PC-3 (cell line): ENCODE measurements at places on chromosomes 3 and 15. TPM values are rescaled to one million over a fixed set of nuclear protein-coding genes. Genes with fewer than 3 reads are reported as not detected.

GRCh38 chr3:13239467-13239760 lies 166.2 kb upstream of the IQSEC1 start:
- DNase-seq: no peak
- H3K27ac ChIP-seq: no peak overlapping the region

GRCh38 chr3:114394551-114394950 lies 100.7 kb downstream of the TIGIT start:
- no peaks in the 10 kb centered on the region for H3K4me1 ChIP-seq
- no peak overlapping the region for H3K4me3 ChIP-seq
- DNase-seq: no peak
- no peaks in the 10 kb centered on the region; the same call in 1 of the 2 replicates for H3K27me3 ChIP-seq
- H3K27ac ChIP-seq: no peak overlapping the region

- no peak overlapping the region for H3K4me3 ChIP-seq
- no peak for DNase-seq
- peaks cover 61% of the 10 kb centered on the region for H3K27me3 ChIP-seq
- H3K27ac ChIP-seq: no peak overlapping the region
Measured at GRCh38 chr15:93219859-93220420, 130.9 kb upstream of the RGMA start.

DNA sequence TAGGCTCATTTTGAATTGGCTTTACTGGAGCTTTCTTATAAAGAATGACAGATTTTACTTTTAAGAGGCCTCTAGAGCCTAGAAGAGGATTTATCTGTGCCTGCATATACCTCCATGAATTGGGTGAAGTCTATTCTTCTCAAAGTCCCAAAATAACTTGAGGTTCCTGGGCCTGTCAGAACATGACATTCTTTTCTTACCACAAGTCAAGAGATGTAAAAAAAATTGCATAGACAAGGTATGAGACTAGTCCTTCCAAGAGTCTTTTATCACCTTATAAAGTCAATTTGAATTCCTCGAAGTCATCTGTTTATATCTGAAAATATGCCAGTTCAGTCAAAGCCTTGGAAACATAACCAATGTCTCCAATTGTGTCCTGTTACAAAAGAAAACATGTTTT lies 17.2 kb upstream of the CD200 start:
- H3K4me1 ChIP-seq: no peaks in the 10 kb centered on the region
- no peaks in the 10 kb centered on the region for H3K36me3 ChIP-seq
- no peak overlapping the region for H3K27ac ChIP-seq
- no peak for DNase-seq
- no peak overlapping the region for H3K4me3 ChIP-seq

DNA sequence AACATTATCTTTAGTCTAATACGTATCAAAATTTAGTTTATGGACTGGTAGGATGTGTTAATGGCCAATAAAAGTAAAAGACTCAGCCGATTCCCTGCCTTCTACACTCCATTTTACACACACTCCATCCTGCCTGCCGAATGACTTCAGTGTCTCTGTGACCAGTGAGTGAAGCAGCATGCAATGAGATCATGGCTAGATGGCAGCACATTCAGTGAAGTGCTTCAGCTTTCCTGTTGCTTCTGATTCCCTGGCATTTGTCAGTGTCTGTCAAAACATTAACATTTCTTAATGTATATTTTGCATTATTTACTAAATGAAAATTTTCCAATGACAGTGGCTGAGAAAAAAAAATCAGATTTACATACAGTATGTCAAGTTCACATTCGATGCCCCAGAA lies 412.0 kb downstream of the FHIT start:
- no peak overlapping the region for H3K27ac ChIP-seq
- DNase-seq: peak; percentile 15
- peaks cover 14% of the 10 kb centered on the region for H3K4me1 ChIP-seq
- no peaks in the 10 kb centered on the region for H3K36me3 ChIP-seq
- H3K4me3 ChIP-seq: no peak overlapping the region
- no peaks in the 10 kb centered on the region for H3K27me3 ChIP-seq

GRCh38 chr15:29130951-29131839 lies 138.4 kb downstream of the NSMCE3 start:
- no peaks in the 10 kb centered on the region for H3K27me3 ChIP-seq
- no peaks in the 10 kb centered on the region for H3K36me3 ChIP-seq
- no peak overlapping the region for H3K27ac ChIP-seq
- H3K4me3 ChIP-seq: no peak overlapping the region
- DNase-seq: no peak
- H3K4me1 ChIP-seq: no peaks in the 10 kb centered on the region

- H3K36me3 ChIP-seq: no peaks in the 10 kb centered on the region
- H3K4me3 ChIP-seq: no peak overlapping the region
- H3K4me1 ChIP-seq: no peaks in the 10 kb centered on the region
- H3K27ac ChIP-seq: no peak overlapping the region
Measured at GRCh38 chr3:29976871-29977270, 629.5 kb upstream of the TGFBR2 start.

GRCh38 chr15:65326818-65327217 lies 22.3 kb downstream of the RNU5B-1 start:
- H3K4me1 ChIP-seq: no peaks in the 10 kb centered on the region
- H3K36me3 ChIP-seq: no peaks in the 10 kb centered on the region
- no peak overlapping the region for H3K27ac ChIP-seq
- no peak for DNase-seq
- H3K27me3 ChIP-seq: no peaks in the 10 kb centered on the region

DNA sequence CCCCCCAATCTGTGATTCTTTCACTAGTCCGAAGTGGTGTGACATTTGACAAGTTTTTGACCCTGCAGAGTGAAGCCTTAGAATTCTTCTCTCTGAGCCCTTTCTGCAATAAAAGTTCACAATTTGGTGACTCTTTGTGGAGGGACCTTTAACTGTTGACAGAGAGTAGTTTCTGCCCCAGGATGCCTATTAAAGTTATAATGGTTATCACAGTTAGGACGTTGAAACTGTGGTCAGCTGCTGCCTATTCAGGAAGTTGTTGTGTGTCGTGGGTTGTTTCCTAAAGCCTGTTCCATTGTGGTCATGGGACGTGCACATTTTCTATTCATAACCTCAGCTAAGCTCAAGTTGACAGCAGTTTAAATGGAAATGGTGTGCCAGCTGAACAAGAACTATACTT lies 274.5 kb downstream of the NEK10 start:
- no peak overlapping the region for H3K4me3 ChIP-seq
- no peaks in the 10 kb centered on the region for H3K27me3 ChIP-seq
- no peak overlapping the region for H3K27ac ChIP-seq

- no peaks in the 10 kb centered on the region for H3K36me3 ChIP-seq
- DNase-seq: no peak
- H3K27me3 ChIP-seq: no peaks in the 10 kb centered on the region
Measured at GRCh38 chr3:94873751-94874150, 810.9 kb downstream of the NSUN3 start.

- H3K36me3 ChIP-seq: no peaks in the 10 kb centered on the region
- H3K4me3 ChIP-seq: no peak overlapping the region
- H3K27me3 ChIP-seq: no peaks in the 10 kb centered on the region
- DNase-seq: peak; percentile 95
- peaks cover 47% of the 10 kb centered on the region for H3K4me1 ChIP-seq
Measured at GRCh38 chr3:193780810-193781478, 187.9 kb downstream of the OPA1 start.

- no peak overlapping the region for H3K27ac ChIP-seq
- DNase-seq: no peak
- H3K4me1 ChIP-seq: no peaks in the 10 kb centered on the region
- H3K4me3 ChIP-seq: no peak overlapping the region
Measured at GRCh38 chr3:189121092-189121491, 50.7 kb upstream of the TPRG1 start.

- H3K27ac ChIP-seq: no peak overlapping the region
- peaks cover 13% of the 10 kb centered on the region for H3K4me1 ChIP-seq
- H3K36me3 ChIP-seq: no peaks in the 10 kb centered on the region
- H3K4me3 ChIP-seq: no peak overlapping the region
- DNase-seq: no peak
Measured at GRCh38 chr15:78796510-78796909, 14.8 kb downstream of the ADAMTS7 start.

DNA sequence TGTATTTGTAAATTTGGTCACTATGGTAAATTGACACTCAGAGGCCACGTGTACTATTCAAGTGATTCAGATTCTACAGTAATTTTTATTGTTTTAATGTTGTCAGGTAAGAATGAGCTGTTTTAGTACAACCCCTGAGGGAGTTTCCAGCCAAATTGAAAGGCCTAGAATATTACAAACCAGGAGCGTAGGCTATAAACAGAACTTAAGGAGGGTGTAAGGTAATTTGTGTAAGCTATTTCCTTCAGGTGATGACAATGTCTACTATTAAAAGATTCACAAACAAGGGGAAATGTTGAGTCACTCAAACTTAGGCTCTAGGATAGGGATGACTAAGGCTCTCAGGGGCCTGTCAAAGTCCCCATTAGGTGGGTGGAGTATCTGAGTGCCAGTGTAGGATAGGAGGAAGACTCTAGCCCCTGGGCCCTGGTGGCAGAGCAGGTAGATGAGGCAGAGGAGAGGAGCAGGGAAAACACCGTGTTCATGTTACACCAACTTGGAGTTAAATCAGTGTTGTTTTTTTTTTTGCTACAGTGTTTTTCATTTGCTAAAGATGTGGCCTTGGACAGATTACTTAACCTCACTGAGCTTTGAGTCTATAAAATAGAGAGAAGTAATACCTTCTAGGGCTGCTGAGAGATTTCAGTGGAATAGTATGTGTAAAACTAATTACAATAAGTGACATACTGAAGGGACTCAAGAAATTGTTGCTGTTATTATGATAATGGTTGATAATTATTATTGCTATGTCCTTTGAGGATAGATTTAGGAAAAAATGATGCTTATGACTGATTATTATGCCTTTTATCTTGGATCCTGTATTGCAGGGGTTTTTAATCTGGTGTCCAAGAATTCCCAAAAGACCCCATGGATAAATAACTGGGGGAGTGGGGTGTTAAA lies 10.3 kb downstream of the TM4SF1 start:
- H3K4me3 ChIP-seq: 0 out of 2 replicates have a peak overlapping the region, but pooled peaks have one; percentile 27
- peaks cover 36% of the 10 kb centered on the region for H3K36me3 ChIP-seq
- H3K27me3 ChIP-seq: no peaks in the 10 kb centered on the region

DNA sequence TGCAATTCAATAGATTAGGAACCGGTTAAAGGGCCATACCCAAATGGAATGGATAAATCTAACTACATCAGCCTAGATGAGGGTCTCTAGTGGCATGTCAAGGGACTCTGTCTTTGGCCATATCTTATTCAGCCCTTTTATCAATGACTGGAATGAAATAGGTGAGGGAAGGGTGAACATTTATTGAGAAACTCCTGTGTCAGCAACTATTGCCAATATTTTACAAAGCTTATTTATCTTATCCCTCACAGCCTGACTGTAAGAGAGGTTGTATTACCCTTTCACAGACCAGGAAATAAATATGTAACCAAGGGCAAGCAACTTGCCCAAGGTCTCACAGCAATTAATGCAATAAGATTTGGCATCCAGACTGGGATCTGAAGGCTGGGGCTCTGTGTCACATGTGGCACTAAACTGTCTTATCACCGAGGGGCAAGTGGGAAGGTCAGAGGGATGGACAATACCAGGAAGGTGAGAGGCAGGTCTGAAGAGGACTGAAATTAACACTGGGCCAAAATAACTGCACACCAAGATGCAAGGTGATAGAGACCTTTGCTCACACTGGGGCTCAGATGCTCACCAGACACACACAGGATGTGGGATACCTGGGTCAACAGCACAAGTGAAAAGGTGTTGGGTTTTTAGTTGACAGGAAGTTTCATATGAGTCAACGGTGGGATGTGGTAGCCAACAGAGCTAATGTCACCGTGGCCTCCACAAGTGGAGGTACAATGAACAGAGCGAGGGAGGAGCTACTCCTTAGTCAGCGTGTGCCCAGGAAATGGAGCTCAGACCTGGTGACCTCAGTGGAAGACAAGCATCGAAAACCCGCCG lies 261.3 kb downstream of the RPLP1 start:
- H3K36me3 ChIP-seq: no peaks in the 10 kb centered on the region
- no peak overlapping the region for H3K4me3 ChIP-seq

DNA sequence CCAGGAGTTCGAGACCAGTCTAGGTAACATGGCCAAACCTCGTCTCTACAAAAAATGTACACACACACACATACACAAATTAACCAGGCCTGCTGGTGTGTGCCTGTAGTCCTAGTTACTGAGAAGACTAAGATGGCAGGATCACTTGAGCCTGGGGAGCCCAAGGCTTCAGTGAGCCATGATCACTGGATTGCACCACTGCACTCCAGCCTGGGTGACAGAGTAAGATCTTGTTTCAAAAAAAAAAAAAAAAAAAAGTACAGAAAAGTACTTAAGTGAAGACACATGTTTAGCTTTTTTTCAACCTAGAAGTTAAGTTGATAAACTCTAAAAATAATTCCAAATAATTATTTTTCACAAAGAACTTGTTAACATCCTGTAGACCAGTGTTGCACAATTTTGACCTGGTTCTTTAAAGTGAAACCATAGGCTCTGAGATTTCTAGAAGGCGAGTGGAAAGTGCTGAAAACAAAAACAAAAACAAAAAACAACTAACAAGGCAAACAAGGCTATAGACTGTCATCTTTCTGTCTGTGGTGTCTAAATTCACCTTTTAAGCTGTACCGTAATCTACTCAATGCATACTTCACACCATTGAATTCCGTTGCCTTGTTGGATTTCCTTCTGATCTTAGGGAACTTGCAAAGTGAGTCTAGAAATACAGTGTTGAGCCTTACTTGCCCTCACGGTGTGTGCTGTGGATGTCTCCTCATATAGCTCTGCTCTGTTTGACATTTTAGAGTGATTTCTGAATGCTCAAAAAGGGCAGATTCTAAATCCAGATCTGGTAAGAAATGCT lies 63.5 kb downstream of the CHST2 start:
- H3K36me3 ChIP-seq: no peaks in the 10 kb centered on the region
- H3K4me1 ChIP-seq: no peaks in the 10 kb centered on the region
- no peak overlapping the region for H3K4me3 ChIP-seq
- H3K27ac ChIP-seq: no peak overlapping the region
- DNase-seq: no peak

DNA sequence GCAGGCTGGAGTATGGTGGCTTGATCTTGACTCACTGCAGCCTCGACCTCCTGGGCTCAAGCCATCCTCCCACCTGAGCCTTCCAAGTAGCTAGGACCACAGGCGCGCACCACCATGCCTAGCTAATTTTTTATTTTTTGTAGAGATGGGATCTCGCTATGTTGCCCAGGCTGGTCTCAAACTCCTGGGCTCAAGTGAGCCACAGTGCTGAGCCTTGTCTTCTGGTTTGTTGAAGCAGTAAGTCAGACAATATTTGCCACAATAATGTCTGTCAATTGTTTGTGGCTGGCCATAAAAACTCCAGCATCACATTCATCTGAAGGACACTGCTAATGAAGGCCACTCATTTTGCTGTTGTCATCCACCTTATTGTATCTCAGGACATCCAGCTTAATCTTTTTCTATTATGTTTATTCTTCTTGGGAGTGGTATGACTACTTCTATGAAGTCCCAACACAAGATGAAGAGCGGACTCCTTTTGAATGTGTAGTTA lies 185.9 kb downstream of the FNDC3B start:
- no peaks in the 10 kb centered on the region for H3K27me3 ChIP-seq
- no peak overlapping the region for H3K27ac ChIP-seq
- no peak overlapping the region for H3K4me3 ChIP-seq
- H3K36me3 ChIP-seq: peaks cover 18% of the 10 kb centered on the region; the same call in 1 of the 2 replicates

The CORO2B gene
- total RNA-seq: 0.66 and 0.92 TPM in 2 replicates

The PLA1A gene
- 0.36 TPM in 1 of 2 replicates, not detected in the other for total RNA-seq

The GOLGA8T gene
- total RNA-seq: 0.15 TPM in 1 of 2 replicates, not detected in the other

The RCCD1 gene
- total RNA-seq: 9.2 and 11.7 TPM in 2 replicates
